Caki2 (cell line): ENCODE measurements at places on chromosomes 2 and 18. TPM values are rescaled to one million over a fixed set of nuclear protein-coding genes. Genes with fewer than 3 reads are reported as not detected.

Gene YPEL5
- total RNA-seq, result 39.3 and 56.5 TPM in 2 replicates

Gene TNFRSF11A
- 1.3 and 4.3 TPM in 2 replicates for total RNA-seq

Gene SPP2
- not detected in 2 replicates for total RNA-seq

Gene DSG4
- total RNA-seq, result not detected in 2 replicates

Gene CD207
- not detected in 2 replicates for total RNA-seq

Gene MALT1
- total RNA-seq, result 22.0 and 23.6 TPM in 2 replicates

Gene CRYGD
- not detected in 2 replicates for total RNA-seq

Gene GPR39
- 4.3 and 15.7 TPM in 2 replicates for total RNA-seq

Gene ALK
- total RNA-seq, result not detected in 2 replicates

Gene CASP10
- total RNA-seq, result 7.3 and 8.5 TPM in 2 replicates

Gene RUFY4
- total RNA-seq, result not detected in 2 replicates

Gene VWA3B
- total RNA-seq, result not detected in 2 replicates

Gene GKN2
- total RNA-seq, result not detected in 2 replicates

Gene STAT4
- total RNA-seq, result 11.1 and 15.2 TPM in 2 replicates

Gene FZD7
- 83.2 and 92.1 TPM in 2 replicates for total RNA-seq

Gene CPO
- 1.2 TPM in 1 of 2 replicates, not detected in the other for total RNA-seq
